Epithelial cell of umbilical artery (primary cell): ENCODE measurements at places on chromosomes 7 and 10. TPM values are rescaled to one million over a fixed set of nuclear protein-coding genes. Genes with fewer than 3 reads are reported as not detected.

Gene GNGT1
- not detected in 2 replicates for total RNA-seq

Gene ANKRD2
- 0.97 and 2.1 TPM in 2 replicates for total RNA-seq

Gene FKBP14
- total RNA-seq: 26.9 and 38.0 TPM in 2 replicates

Gene LRRC17
- 106 and 124 TPM in 2 replicates for total RNA-seq

Gene VSIR
- 5.0 and 6.5 TPM in 2 replicates for total RNA-seq

Gene FAM25A
- not detected in 2 replicates for total RNA-seq

Gene PRKG1
- total RNA-seq: 1.1 and 1.6 TPM in 2 replicates

Gene MET
- total RNA-seq: 34.8 and 77.7 TPM in 2 replicates

Gene FAM25G
- total RNA-seq: not detected in 2 replicates

Gene LIPN
- not detected in 2 replicates for total RNA-seq

Gene TLX1
- total RNA-seq: 0.15 TPM in 1 of 2 replicates, not detected in the other

Gene CRPPA
- total RNA-seq: 1.3 and 1.7 TPM in 2 replicates

Gene PAPOLB
- under 0.01 and 0.15 TPM in 2 replicates for total RNA-seq

Gene SP8
- total RNA-seq: not detected in 2 replicates

Gene LRRC4
- total RNA-seq: 0.32 and 0.61 TPM in 2 replicates

Gene NODAL
- total RNA-seq: not detected in 2 replicates

Gene KDM7A
- 3.2 and 6.5 TPM in 2 replicates for total RNA-seq

Gene OR6V1
- total RNA-seq: not detected in 2 replicates

Gene GNAI1
- total RNA-seq: 9.0 and 13.3 TPM in 2 replicates

Gene RHOBTB1
- total RNA-seq: 27.1 and 33.1 TPM in 2 replicates

Gene MSMB
- not detected in 2 replicates for total RNA-seq

Gene HOGA1
- 0.32 and 1.1 TPM in 2 replicates for total RNA-seq
